HCT116 (cell line): ENCODE measurements at places on chromosomes 3 and 15. TPM values are rescaled to one million over a fixed set of nuclear protein-coding genes. Genes with fewer than 3 reads are reported as not detected.

The HRG gene
- 0.42 TPM for total RNA-seq

The ZBTB38 gene
- total RNA-seq, result 33.5 TPM

DNA sequence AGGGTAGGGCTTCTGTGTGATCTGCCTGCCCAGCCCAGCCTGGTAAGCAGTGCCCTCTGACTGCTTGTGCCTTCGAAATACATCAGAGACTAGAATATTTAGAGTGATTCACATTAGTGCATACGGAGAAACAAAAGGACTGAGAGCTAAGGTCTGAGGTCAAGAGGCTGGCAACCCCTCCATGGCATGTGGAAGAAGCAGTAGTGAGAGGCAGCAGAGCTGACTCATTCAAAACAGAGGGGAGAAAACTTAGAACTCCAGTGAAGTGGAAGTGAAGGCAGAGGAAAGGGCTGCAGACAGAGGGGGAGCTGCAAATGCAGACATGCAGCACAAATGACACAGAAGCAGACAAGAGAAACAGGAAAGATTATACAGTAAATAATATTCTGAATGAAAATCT, 61.6 kb downstream of the ULK4 start:
- no peak for DNase-seq
- H3K4me1 ChIP-seq, result no peaks in the 10 kb centered on the region
- H3K36me3 ChIP-seq, result no peaks in the 10 kb centered on the region
- no peak overlapping the region for H3K27ac ChIP-seq

DNA sequence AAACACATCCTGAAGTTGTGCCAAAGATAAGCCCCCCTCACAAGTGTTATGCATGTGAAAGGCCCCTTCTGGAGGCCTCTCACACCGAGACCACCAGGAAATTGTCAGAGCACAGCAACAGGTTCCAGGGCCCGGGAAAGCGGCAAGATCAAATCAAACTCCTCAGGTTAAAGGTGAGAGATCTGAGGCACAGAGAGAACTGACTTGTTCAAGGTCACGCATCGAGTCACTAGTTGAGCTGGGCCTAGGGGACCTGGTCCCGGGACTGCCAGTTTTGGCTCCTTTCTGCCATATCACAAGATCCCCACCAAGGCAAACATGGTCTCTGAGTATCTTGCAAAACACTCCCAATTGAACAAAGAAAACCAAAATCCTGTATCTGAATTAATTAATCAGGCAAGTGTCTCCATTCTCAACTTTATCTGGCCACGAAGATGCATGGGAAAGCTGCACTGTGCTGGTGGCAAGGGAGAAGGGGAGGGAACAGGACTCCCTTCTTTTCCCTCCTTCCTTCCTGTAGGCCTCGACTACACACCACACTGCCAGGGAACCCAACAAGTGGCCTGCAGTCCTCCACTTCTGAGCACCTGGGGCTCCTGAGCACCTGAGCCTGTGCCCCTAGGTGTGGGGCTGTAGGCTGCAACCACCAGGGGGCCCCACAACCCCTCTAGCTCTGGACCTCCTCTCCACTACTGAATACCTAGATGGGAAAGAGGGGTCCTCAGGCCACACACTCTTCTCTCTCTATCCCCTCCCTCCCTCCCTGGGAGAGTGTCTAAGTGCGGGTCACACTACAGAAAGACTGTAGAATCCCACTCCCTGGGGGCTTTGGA, 37.3 kb downstream of the ANP32A start:
- H3K27ac ChIP-seq, result no peak overlapping the region
- H3K4me3 ChIP-seq, result no peak overlapping the region
- H3K36me3 ChIP-seq, result peaks cover 41% of the 10 kb centered on the region; the same call in 1 of the 2 replicates
- DNase-seq, result peak; percentile 8
- no peaks in the 10 kb centered on the region for H3K27me3 ChIP-seq

- no peak for DNase-seq
- H3K4me1 ChIP-seq, result no peaks in the 10 kb centered on the region
- no peak overlapping the region for H3K4me3 ChIP-seq
Measured at GRCh38 chr15:38696109-38696727, 131.6 kb upstream of the RASGRP1 start.

GRCh38 chr15:89104172-89104564, 15.9 kb downstream of the ABHD2 start:
- no peaks in the 10 kb centered on the region for H3K27me3 ChIP-seq
- H3K36me3 ChIP-seq, result no peaks in the 10 kb centered on the region
- no peak for DNase-seq
- H3K4me1 ChIP-seq, result peaks cover 33% of the 10 kb centered on the region
